ENCODE measurements at places on chromosomes 2 and 18.

- DNase-seq, result no peak
Measured at GRCh38 chr2:101147062-101147461, 4.1 kb downstream of the TBC1D8 start.

- no peak for DNase-seq
Measured at GRCh38 chr18:69874058-69874457, 73.6 kb downstream of the CD226 start.

- DNase-seq, result peak; percentile 87
Measured at GRCh38 chr2:65377556-65378192, 54.7 kb downstream of the SPRED2 start.

DNA sequence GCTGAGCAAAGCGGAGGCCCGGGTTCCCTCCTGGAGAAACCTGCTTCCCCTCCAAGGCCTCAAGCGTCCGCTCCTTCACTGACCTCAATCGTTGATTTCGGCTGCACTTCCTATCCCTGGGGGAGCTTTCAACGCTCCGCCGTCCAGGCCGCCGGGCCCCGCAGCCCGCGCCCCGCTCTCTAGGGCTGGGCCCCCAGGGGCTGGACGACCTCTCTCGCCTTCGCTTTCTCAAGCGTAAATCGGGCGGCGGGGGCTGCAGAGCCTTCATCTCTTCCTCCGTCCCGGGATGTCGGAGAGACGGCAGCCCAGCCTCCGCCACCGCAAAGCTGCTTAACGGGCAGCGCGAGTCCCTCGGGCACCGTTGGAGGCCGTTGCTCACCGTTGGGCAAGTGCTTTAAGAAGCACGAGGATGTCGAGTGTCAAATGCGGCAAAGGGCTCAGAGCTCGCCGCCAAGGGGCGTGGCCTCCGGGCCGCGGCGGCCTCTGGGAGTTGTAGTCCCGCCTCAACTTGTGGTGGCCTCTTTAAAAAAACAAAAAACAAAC is 8.5 kb downstream of the HES6 start:
- peak; percentile 79 for DNase-seq

DNA sequence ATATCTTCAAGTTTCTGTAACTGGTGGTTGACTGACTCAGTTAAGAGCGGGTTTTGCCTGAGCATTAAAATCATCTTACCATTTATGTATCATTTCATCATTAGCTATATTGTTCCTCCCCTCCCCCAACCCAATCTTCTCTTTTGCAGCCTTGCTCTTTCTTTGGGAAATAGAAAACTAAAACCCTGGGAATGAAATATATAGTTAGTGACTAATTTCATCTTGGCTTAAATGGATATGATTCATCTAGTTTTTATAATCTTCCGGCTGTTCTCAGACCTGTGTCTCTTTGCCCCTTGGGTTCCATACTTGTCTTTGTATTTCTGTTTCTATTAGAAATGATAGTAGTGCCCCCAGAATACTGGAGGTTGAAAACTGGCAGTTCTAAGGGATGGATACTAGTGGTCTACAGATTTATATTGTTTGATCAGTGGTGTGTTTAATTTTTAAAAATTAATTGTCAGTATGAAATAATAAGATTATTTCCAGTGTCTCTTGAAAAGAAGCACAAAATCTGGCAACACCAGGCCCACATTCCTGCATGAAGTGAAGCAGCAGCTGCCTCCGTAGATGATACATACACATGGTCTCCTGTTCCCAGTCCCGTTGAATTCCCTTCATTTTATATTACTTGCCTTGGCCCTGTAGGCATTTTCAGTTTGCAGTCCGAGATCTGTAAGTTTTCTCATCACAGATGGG is 44.5 kb downstream of the PHLPP1 start:
- no peak for DNase-seq

GRCh38 chr18:32158108-32158624 is 31.7 kb upstream of the MEP1B start:
- peak; percentile 83 for DNase-seq

DNA sequence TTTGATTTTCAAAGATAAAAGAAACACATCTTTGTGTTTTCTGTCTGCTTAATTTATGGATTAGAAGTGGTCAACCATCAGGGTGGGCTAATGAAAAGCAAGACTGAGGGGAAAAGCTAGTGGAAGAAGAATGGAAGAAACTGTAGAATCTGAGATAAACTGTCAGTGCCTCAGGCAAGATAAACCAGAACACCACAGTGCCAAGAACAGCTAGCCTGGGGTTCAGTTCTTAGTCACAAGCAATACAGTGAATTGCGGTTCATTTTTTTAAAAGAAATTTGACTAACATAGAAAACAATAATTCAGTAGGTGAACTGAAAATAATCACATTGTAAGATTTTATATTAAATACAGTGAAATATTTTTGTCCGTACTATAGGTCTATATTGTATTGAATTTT is 22.0 kb upstream of the LNPK start:
- no peak for DNase-seq

GRCh38 chr2:200148366-200148765 is 158.1 kb upstream of the SPATS2L start:
- DNase-seq, result no peak

DNA sequence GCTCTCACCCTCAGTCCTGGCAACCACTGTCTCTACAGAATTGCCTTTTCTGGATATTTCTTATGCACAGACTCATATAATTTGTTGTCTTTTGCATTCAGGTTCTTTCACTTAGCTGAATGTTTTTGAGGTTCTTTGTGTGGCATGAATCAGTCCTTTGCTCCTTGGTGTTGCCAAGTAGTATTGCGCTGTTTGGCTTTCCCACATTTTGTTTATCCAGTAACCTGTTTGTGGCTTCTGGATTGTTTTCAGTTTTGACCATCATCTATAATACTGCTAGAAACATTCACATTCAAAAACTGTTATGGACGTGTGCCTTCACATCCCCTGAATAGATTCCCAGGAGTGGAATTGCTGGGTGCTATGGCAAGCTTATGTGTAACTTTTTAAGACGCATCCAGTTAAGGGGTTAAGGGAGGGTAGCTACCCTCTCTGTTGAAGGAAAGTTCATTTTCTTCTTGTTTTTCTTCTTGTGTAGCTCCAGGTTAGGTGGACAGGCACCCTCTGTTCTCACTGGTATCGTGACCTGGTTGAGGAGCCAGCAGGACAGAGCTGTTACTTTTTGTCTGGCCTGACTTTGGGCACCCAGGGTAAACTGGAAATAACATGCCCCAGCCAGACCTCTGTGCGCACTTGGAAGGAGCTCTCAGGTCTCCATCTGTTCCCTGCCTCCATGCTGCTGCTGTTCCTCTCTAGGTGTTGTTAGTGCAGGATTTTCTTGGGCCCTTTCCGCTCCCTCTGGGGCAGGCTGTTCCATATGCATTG is 29.6 kb downstream of the ARHGAP25 start:
- no peak for DNase-seq

GRCh38 chr18:31207391-31207790 is 44.7 kb upstream of the DSC1 start:
- DNase-seq, result no peak

DNA sequence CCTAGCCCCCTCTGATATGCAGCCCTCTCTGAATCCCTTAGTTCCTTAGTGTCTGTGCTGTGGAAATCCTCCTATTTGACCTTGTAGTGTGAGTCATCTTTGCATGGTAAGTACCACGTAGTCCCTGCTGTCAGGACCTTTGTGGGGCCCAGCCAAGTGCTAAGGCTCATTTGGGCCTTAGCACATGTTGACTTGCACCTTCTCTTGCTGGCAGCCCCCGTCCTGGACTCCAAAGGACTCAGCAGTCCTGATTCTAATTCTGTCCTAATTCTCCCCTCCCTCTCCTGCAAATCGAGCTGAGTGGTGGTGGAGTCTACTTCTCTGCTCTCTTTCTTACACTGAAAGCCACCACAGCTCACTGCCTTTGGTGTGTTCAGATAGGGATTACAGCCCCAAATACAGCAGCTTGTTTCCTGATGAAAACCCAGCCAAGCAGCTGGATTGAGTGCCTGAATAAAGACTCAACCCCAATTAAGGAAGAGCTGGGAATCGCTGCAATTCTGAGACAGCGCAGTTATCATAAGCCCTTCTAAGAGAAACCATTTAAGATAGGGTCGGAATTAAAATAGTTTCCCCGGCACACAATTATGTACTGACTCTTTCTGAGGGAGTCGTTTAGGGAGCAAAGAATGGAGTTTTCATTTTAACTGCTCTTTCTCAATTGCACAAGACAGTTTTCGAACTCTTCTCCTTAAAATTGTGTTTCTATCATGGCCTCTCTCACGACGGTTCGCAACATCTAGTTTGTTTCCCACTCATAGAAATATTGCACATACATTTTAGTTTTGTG is 215.6 kb upstream of the TNP1 start:
- DNase-seq, result no peak

DNA sequence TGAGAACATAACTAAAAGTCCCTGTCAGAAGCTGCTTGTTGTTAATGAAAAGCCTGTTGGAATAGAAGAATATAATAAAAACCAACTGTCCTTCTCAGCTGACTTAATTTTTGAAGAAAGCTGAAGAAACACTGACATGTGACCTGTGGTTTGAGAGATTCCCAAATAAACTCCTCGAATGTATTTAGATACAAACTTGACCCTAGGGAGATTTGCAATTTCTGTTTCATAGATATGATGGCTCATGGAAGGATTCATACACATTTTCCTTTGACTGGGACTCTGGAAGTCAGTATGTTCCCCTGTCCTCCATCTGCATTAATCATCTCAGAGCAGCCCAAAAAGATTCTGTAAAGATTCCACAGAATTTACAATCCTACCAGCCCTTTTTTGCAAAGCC is 195.1 kb downstream of the TMEM247 start:
- DNase-seq, result no peak

DNA sequence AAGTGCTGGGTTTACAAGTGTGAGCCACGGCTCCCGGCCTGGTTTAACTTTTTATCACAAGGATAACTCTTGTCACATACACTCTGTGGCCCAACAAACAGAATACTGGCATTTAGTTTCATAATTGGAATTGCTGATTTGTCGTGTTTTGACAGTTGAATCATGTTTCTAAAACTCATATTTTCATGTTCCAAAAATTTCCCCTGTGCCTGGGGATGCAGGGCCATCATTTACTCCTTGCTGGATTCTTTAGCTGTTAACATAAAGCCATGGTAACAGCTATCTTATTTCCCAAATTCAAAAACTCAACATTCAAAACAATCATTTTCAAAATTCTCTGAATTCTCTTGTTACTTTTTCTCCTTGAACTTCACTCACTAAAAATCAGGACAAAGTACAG is 16.5 kb upstream of the ATG16L1 start:
- no peak for DNase-seq

- DNase-seq, result no peak
Measured at GRCh38 chr2:12881952-12882351, 165.2 kb downstream of the TRIB2 start.

GRCh38 chr2:54194761-54195750 is 61.0 kb downstream of the TSPYL6 start:
- DNase-seq, result no peak

DNA sequence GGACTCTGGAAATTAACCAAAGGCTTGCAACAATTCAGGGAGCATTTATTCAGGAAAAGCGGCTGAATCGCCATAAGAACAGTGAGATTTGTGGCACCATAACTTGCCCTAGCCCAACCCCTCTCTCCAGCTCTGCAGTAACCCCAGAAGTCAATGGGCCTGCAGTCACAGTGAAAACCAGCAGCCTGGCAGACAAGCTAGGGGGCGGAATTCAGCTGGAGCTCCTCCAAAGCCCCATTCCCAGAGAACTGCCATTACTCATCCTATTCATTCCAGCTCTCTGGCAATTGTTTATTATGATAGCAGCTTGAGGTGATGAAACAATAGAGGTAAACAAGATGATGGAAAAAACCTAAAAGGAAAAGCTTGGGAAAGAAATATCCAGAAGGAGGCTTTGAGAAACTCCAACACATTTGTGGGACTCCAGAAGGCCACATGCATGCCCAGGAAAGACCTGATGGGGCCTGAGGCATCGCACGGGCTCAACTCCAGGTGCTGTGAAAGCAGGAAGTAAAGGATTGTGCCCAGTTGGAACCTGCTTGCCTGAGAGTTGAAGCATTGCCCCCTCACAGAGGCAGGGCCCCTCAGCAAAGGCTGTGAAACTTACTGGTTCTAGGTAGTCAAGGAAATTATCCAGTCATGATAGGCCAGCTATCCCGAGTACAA is 126.7 kb downstream of the TWIST2 start:
- no peak for DNase-seq

DNA sequence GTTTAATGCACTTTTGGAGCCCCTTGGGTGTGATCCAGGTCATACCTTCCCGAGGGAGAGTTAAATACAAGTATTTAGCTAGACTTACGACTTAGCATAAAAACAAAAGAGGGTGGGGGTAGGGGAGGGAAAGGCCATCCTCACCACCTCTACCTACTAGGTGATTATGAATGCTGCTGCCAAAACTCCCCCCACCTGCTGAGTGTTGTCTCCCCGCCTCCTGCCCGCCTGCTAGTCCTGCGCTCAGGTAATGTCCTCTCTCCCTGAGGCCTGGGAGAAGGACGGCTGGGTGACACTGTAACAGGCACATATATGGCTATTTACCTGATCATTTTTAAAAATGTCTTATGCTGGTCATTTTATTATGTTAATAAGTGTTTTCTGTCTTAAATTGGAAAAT is 3.0 kb upstream of the NCKAP5 start:
- DNase-seq, result no peak

DNA sequence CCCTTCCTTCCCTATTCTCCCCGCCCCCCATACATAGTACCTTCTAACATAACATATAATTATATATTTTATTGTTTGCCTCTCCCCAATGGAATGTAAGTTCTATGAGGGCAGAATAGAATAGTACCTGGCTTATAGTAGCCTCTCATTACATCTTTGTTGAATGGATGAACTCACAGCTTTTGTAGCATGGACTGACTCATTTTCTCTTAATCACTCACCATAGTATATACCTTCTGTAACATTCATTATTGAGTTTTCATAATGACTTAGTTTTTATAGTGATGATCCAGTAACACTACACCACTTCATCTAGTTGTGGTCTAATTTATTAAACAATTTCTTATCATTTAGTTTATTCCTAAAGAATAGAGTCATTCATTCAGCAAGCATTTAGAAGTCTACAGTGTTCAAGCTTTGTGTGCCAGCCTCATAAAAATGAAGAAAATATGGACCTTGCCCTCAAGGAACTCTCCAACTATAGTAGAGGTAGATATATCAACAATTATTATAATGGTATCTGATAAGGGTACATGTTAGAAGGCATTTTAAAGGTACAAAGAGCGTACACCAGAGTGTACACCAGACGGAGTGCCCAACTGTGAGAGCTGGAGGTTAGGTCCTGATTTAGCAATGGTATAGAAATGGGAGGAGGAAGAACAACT is 31.1 kb downstream of the NCOA1 start:
- no peak for DNase-seq

GRCh38 chr2:76760367-76760704 is 761.8 kb downstream of the LRRTM4 start:
- no peak for DNase-seq

GRCh38 chr2:203706403-203706802 is at the start of gene CD28:
TSS of gene CD28 (plus strand) at chr2:203706639. CDS start at chr2:203706697, 58 bp downstream.
- DNase-seq, result peak; percentile 87
